ENCODE measurements at places on chromosomes 4 and X.

GRCh38 chrX:51144828-51145442, 187.7 kb upstream of the NUDT10 start:
- DNase-seq: peak; percentile 83

DNA sequence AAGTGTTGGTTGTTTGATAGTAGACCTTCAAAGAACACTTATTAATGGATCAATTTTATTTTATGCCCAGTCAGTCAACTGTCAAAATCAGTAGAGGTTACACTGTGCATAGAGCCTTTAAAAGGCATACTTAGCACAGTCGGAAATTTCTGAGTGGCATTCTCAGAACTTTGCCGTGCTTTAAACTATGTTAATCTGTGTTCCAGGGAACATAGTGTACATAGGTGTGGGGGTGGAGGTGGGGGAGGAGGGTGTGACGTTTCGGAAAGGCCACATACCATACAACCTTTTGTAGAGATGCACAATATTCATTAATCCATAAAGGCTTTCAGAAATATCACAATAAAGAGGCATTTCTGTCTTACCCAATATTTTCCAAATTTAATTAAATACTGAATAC, 75.8 kb downstream of the RS1 start:
- DNase-seq: no peak

DNA sequence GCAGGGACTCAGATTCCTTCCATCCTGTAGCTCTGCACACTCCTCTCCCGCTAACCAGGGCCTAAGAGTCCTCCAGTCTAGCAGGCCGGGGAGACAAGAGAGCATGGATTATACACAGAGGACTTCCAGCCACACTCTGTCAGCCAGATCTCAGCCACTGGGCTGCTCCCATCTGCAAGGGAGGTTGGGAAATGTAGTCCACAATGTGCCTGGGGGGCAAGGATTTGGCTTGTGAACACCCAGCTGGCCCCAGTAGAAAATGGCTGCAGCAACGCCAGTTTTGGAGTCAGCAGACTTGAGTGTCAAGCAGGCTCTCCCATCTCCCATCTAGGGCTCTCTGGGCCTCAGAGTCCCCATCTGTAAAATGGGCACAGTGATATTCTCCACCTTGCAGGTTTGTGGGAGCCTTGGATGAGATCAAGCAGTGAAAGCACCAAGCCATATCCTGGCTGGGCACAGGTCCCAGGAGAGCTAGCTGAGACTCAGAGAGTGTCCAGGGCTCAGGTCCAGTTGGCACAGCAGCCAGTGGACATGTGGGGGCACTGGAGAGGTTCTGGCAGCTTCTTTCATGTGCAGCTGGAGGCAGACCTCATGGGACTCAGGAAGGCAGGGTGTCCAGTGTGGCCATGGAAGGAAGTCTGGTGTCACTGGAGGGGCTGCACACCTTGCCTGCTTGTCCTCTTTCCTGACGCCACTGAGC, 14.6 kb downstream of the PSAPL1 start:
- peak; percentile 53 for DNase-seq

- no peak for DNase-seq
These were observed 3.2 kb downstream of the MAPK10 start for GRCh38 chr4:86356425-86357210.

DNA sequence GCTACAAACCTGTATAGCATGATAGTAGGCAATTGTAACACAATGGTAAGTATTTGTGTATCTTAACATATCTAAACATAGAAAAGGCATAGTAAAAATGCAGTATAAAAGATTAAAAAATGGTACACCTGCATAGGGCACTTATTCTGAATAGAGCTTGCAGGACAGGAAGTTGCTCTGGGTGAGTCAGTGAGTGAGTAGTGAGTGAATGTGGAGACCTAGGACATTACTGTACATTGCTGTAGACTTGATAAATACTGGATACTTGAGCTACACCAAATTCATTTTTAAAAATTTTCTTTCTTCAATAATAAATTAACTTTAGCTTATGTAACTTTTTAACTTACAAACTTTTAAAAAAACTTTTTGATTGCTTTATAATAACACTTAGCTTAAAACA, 68.2 kb upstream of the MAML3 start:
- no peak for DNase-seq

All from endodermal cell (in vitro differentiated cells).